ENCODE measurements at places on chromosomes 5 and 9. TPM values are rescaled to one million over a fixed set of nuclear protein-coding genes. Genes with fewer than 3 reads are reported as not detected.

Gene CCDC112
- total RNA-seq = 3.5 TPM

Gene WDR38
- total RNA-seq = not detected

Gene NR2F1
- total RNA-seq = 128 TPM

Gene DDX4
- not detected for total RNA-seq

Gene ADAMTS12
- 8.4 TPM for total RNA-seq

Gene NSG2
- 0.35 TPM for total RNA-seq

Gene DNAJC18
- total RNA-seq = 13.5 TPM

Gene RPS14
- total RNA-seq = 2,327 TPM

Gene RFESD
- total RNA-seq = 1.2 TPM
